ENCODE measurements at places on chromosomes 2 and 18.

GRCh38 chr18:834082-834720, 22.2 kb upstream of the YES1 start:
- no peak for DNase-seq

DNA sequence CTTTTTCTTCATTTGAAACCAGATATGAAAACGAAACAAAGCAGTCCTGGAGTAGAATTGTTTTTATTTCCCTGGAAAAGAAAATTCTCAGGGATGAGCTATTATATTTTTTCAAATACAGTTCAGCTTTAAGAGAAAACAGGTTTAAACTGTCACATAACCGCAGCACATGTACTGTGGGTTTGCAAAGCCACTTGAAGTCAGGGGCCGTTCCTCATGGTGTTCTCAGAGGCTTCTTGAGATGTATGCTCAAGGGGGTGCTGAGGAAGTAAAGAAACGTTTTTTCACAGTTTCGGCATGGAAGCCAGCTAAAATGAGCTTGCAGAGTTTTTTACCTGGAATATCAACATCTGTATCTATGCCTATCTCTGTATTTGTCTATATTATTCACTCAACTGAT, 225.3 kb downstream of the MC4R start:
- peak; percentile 89 for DNase-seq

- DNase-seq: no peak
Measured at GRCh38 chr2:38907743-38908562, 18.3 kb downstream of the ARHGEF33 start.

DNA sequence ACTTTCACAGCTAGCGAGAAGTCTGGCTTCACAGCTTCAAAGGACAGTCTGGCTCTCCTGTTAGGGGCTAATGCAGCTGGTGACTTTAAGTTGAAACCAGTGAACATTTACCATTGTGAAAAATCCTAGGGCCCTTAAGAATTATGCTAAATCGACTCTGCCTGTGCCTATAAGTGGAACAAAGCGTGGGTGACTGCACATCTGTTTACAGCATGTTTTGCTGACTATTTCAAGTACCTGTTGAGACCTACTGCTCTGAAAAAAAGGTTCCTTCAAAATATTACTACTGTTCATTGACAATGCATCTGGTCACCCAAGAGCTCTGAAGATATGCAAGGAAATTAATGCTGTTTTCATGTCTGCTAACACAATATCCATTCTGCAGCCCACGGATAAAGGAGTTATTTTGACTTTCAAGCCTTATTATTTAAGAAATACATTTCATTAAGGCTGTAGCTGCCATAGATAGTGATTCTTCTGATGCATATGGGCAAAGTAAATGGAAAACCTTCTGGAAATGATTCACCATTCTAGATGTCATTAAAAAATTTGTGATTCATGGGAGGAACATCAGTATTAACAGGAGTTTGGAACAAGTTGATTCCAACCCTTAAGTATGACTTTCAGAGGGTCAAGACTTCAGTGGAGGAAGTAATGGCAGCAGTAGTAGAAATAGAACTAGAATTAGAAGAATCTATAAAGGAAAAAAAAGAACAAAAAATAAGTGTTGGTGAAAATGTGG, 48.9 kb downstream of the POLR1A start:
- DNase-seq: no peak

GRCh38 chr2:25541378-25541777, 132.0 kb downstream of the DTNB start:
- no peak for DNase-seq

GRCh38 chr18:2907550-2908135, 60.8 kb downstream of the EMILIN2 start:
- peak; percentile 17 for DNase-seq

- DNase-seq: no peak
Measured at GRCh38 chr2:63035660-63036059, 15.0 kb upstream of the OTX1 start.

GRCh38 chr2:239858179-239858578, 167.0 kb downstream of the NDUFA10 start:
- peak; percentile 98 for DNase-seq

DNA sequence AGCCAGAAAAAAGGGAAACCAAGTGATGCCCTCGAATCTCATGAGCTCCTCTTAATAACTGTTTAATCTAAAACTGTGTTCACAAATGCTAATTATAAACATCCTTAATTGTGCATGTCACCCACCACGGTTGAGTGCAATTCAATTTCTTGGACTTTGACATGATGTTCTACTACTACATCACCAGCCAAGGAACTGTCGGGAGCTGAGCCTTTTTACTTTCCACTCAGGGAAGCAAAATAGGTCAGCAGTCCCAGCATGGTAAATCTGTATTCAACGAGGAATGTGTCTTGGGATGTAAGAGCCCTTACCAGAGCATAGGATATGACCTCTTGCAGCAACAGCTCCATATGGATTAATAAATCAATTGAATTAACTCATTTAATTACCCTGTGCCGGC, 20.8 kb upstream of the REG3G start:
- DNase-seq: no peak

GRCh38 chr2:233497692-233498091, 68.9 kb downstream of the USP40 start:
- DNase-seq: no peak

DNA sequence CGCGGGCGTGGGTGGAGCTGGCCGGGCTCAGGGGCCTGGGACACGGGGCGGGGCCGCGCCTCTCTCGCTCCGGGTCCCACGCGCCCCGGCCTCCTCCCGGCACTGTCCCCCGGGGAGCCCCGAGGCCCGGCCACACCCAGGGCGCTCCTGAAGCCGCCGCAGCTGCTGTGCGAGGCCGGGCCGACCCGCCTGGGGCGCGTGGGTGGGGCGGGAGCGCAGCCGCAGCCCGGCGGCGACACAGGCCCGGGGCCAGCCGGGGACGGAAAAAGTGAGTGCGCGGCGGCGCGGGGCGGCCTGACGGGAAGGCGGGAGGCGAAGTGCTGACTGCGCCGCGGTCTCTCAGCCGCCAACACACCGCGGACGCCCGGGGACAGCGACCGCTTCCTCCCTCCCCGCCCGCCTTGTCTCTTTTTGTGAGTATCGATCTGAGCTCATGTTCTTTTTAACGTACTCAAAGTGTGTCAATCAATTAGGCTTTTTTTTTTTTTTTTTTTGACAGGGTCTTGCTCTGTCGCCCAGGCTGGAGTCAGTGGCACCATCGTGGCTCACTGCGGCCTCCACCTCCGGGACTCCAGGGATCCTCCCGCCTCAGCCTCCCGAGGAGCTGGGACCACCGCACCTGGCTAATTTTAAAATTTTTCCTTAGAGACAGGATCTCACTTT, 14.5 kb downstream of the PDCD1 start:
- peak; percentile 80 for DNase-seq

DNA sequence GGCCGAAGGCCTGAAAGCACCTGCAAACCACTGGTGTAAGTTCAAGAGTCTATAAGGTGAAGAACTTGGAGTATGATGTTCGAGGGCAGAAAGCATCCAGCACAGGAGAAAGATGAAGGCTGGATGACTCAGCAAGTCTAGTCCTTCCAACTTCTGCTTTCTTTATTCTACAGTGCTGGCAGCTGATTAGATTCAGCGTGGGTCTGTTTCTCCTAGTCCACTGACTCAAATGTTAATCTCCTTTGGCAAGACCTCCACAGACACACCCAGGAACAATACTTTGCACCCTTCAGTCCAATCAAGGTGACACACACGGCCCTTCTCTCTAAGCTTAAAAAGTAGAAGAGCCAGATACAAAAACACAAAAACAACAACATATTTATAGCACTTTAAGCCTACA, 43.4 kb downstream of the NMS start:
- peak; percentile 94 for DNase-seq

GRCh38 chr2:108436976-108437375, 12.0 kb upstream of the GCC2 start:
- DNase-seq: peak; percentile 71

DNA sequence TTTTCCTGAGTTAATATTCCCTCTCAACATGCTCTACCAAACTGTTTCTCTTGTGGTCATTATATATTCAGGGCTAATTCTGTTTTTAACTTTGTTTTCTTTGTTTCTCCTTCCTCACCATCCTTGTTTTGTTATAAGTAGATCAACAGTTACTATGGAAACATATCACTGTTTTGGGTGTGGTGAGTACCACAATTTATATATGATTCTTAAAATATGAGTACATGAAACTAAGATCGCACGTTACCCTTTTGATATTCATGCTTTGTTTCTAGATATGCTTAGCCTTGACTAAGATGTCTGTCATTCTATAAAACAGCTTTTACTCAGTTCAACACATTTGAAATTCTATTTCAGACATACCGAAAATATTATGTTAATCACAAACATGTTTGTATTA, 232.3 kb upstream of the ITGA4 start:
- DNase-seq: no peak

- DNase-seq: peak; percentile 82
Measured at GRCh38 chr2:96538487-96539214, 2.1 kb downstream of the ARID5A start.

Measured in common myeloid progenitor, CD34-positive (primary cell).